ENCODE measurements at places on chromosomes 4 and X.

- no peak for DNase-seq
Measured at GRCh38 chrX:50606300-50606950, 135.8 kb upstream of the DGKK start.

GRCh38 chr4:129747756-129748155, 651.8 kb downstream of the C4orf33 start:
- DNase-seq = no peak

DNA sequence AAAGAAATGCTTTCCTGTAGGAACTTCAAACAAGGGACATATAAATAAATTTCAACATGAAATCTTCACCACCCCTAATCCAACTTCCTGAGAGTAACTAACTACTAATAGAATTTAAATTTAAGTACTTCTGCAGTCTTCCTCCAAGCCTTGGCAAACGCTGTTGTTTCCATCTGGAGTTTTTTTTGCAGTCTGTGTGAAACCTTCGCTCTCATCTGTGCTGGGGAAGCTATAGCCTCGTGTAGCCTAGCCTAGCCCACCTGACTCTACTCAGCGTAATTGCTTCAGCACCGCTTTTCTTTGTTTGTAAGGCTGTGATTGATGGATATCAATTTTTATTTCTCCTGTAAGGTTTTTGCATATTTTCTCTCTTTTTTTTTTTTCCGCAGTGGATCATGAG, 30.9 kb downstream of the STOX2 start:
- no peak for DNase-seq

- no peak for DNase-seq
Measured at GRCh38 chr4:173499658-173500535, 30.1 kb downstream of the HAND2 start.

- no peak for DNase-seq
Measured at GRCh38 chrX:32530802-32531403, 680.4 kb downstream of the DMD start.

DNA sequence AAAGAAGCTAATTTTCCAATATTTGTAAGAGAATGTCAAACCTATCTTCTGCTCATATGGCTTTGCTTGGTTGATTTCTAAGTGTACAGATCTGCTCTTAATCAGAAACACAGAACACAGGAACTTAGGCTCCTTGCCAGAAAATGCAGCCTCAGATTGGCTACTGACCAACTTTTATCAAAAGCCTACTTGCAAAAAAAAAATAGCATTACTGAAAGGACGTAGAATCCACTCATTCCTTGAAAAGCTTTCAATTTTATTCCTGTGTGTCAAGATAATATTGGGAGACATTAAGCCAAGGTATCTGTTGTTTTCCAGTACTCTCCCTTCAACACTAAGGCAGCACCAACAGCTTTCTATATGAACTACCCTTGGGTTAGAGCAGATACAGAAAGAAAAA, 127.6 kb upstream of the INTU start:
- no peak for DNase-seq

GRCh38 chr4:106670976-106671375, 302.4 kb upstream of the GIMD1 start:
- DNase-seq = no peak

DNA sequence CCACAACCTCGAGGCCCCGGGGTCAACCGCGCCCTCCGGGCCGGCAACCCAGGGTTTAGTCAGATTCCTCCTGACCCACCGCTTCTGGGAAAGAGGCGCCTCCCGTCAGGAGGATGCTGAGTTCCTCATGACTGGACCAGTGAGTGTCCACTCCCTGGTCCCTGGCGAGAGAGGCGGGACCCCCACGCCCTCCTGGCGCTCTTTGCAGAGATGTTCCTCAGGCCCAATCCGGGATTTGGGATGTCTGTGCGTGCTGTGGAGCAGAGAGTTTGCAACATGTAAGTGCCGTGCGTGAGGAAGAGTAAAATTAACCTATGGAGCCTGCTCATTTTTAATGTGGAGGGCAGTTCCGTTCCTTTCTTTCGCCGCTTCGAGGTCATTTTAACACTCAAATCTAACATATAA, 824 bp upstream of the UGDH start:
- DNase-seq = no peak

DNA sequence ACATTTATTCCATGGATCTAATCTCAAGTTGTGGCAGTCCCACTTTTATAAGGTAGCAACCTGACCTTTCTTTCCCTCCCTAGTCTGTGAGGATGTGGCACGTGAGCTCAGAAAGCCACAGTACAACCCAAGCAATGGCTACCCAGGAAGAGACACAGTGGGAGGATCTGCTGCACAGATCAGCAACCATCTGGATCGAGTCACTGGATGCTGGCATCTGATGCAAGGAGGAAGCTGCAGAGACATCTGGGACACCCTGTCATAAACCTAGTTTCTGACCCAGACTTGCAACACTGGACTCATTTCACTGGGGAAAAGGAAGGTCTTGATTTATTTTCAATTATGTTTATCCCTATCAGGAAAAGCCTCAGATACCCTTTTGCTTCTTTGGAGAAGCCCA, 327.1 kb downstream of the PAPSS1 start:
- no peak for DNase-seq

DNA sequence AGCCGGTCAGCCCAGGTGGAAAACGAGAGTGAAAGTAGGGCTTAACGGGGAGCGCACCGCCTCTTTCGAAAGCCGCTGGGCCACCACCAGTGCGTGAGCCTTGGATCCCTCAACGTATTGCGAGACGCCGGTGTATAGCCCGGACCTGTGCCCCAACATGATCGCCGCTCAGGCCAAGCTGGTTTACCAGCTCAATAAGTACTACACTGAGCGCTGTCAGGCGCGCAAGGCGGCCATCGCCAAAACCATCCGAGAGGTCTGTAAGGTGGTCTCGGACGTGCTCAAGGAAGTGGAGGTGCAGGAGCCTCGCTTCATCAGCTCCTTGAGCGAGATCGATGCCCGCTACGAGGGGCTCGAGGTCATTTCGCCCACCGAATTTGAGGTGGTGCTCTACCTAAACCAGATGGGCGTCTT, 929 bp downstream of the MAB21L2 start:
- no peak for DNase-seq

Measured in activated gamma-delta T cell treated with anti-CD3 and anti-CD28 coated beads, Interleukin-2, amount 50 U/mL, for 16 hours (primary cell).